ENCODE measurements at places on chromosomes 2 and 18.

DNA sequence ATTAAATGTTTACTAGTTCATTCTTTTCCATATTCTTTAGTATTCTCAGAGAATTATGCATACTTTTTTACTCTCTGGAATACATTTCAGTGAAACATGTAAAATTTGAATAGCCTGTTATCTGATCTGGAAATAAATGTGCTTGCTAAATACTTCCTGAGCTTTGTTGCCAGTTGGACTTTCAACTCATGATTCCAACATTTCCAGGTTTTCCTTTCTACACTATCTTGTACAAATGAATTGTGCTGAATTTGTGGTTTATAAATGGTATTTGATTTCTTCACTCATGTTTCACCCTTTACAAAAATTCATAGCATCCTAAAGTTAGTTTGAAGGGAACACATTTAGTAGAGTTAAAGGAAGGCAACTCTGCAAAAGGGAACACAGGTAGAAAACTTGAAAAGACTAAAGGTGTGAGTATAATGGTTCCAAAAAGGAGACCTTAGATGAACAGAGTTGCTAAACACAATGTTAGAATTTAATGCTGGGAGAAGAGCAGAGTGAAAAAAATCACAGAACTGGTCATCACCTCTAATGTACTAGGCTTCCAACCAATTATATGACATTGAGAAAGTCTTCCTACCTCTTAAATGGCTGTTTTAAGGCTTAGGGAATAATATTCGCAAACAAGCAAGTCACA, 28.6 kb downstream of the SYT4 start:
- DNase-seq: no peak

- no peak for DNase-seq
Observed at GRCh38 chr2:98538280-98539041, 69.9 kb downstream of the COA5 start.

- DNase-seq: peak; percentile 52
Observed at GRCh38 chr2:37635504-37636380, 35.7 kb downstream of the CDC42EP3 start.

DNA sequence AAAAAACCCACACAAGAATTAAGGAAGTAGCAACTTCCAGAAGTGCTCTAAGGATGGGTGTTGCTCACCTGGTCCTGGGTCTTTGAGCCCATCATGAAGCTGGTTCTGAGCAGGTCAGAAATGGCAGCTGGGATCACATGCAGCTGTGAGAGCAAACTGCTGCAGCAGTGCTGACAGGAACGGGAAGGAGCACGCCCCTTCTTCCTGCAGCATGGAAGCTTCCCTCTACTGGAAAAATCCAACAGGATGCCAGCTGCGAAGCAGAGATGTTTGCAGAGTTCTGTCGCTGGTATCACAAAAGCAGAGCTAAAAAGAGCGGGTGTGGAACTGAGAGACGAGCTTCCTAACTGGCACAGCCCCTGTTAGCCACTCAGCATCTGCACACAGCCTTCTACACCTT, 33.7 kb downstream of the EIF4E2 start:
- DNase-seq: no peak

- DNase-seq: no peak
Observed at GRCh38 chr2:200650195-200650594, 64.4 kb downstream of the AOX1 start.

DNA sequence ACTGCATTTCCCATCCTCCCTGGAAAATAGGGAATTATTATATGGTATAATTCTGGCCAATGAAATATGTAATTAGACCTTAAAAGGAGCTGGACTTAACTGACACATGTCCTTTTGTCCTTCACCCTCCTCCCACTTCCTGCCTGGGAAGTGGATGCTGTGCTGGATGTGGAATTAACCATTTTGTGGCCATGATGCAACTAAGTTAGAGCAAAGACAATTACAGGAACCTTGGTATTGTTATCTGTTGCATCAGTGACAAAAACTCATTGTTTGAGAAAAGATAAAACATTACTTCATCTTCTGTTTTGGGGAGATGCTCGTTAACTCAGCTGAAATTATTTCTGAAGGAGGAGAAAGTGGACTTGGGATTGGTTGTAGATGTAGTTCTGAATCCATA, 227.7 kb upstream of the BOD1L2 start:
- DNase-seq: no peak

Data from stimulated activated CD4-positive, alpha-beta T cell treated with anti-CD3 and anti-CD28 coated beads, Interleukin-2, amount 100 ng/mL, for 48 hours (primary cell).